ENCODE measurements at places on chromosomes 2 and 18.

GRCh38 chr2:46971929-46972328 is 56.3 kb upstream of the MCFD2 start:
- DNase-seq, result no peak

- no peak for DNase-seq
These were observed 132.5 kb upstream of the EPAS1 start for GRCh38 chr2:46164529-46165301.

DNA sequence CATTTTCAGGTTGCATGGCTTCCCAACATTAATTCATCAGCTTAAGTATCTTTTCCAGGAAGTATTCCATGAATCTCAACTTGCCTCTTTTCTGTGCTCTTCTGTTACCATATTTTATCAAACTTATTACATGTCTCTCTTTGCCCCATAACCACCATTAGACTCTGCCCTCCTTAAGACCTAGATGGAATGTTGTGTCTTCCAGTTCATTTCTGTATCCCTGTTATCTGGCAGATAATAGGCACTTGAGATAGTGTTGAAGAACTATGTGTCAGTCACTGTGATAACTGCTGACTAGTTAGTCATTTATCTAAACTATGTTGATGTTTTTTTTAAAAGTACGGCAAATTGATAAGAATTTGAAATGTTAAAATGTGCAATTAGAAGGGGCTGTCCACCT is 41.8 kb downstream of the GLS start:
- no peak for DNase-seq

DNA sequence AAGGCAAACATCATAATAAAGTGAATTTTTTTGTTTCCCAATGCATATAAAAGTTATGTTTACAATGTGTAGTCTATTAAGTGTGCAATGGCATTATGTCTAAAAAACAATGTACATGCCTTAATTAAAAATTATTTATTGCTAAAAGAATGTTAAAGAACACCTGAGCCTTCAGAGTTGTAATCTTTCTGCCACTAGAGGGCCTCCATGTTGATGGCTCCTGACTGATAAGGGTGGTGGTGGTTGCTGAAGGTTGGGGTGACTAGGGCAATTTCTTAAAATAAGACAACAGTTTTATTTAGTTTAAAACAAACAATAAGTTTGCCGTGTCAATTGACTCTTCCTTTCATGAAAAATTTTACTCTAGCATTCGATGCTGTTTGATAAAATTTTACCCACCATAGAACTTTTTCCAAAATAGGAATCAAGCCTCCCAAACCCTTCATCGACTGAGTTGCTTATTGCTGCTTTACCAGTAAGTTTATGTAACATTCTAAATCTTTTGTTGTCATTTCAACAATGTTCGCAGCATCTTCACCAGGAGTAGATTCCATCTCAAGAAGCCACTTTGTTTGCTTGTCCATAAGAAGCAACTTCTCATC is 32.3 kb downstream of the MAP3K2 start:
- DNase-seq, result no peak

- no peak for DNase-seq
These were observed 258.8 kb downstream of the DLGAP1 start for GRCh38 chr18:4196351-4196750.

DNA sequence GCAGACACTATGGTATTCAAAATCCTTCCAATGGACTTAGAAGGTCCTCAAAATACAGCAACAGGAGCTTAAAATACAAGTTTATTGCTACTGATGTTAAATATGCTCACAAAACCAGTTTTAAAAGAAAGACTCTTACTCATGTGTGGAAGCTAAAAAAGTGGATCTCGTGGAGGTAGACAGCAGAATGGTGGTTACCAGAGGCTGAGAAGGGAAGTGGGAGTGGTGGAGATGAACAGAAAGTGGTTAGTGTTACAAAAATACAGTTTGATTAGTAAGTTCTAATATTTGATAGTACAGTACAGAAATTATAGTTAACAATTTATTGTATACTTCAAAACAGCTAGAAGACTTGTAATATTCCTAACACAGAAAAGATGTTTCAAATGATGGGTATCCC is 12.1 kb downstream of the ADAM17 start:
- no peak for DNase-seq

DNA sequence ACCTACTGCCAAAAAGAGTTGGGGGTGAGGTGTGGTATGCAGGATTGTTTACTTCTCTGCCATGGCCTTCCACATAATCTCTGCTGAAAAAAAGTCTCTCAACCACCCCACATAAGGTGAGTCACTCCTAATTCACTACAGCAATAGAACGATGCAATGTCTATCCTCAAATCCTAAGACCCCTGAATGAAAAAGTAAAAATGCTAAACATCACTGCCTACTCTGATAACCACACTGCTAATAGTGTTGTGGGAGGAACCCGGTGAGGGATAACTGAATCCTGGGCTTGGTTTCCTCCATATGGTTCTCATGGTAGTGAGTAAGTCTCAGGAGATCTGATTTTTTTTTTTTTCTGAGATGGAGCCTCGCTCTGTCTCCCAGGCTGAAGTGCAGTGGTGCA is 252.5 kb downstream of the PIEZO2 start:
- DNase-seq, result no peak

- DNase-seq, result no peak
These were observed 203.2 kb downstream of the SH3RF3 start for GRCh38 chr2:109331896-109332848.

DNA sequence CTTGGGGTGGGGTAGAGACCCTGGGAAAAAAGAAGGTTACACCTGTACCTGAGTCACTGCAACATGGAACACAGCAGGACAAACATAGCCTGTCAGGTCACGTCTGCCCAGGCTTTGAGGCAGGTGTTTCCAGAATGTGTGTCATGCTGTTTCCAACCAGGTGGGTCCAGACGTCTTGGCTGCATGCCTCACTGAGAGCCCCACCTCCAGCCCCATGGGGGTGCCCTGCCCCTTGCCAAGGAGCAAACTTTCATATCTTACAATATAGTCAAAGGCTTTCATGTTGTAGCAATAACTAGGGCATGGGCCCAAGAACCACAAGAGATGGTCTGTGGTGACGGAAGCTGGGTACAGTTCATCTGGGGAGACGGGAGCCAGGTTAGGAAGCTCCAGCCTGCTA is 499.7 kb downstream of the BCL11A start:
- no peak for DNase-seq

- no peak for DNase-seq
These were observed 51.5 kb downstream of the RPL37A start for GRCh38 chr2:216549926-216550690.

- DNase-seq, result no peak
These were observed 142.4 kb downstream of the SOCS6 start for GRCh38 chr18:70431203-70431624.

GRCh38 chr2:66872081-66872985 is 437.4 kb downstream of the MEIS1 start:
- DNase-seq, result no peak

Data from NCI-H524 treated with DMSO at 0.1 percent for 48 hours (cell line).